ENCODE measurements at places on chromosomes 16 and 17. TPM values are rescaled to one million over a fixed set of nuclear protein-coding genes. Genes with fewer than 3 reads are reported as not detected.

AANAT gene
- total RNA-seq = not detected

TOP2A gene
- 24.0 TPM for total RNA-seq

TLCD3B gene
- 12.5 TPM for total RNA-seq

DHRS13 gene
- total RNA-seq = 27.1 TPM

KRT14 gene
- 0.31 TPM for total RNA-seq

Data from occipital lobe (tissue), 3 donors.